Kidney (tissue), 22 donors: ENCODE measurements at places on chromosomes 1 and 21. TPM values are rescaled to one million over a fixed set of nuclear protein-coding genes. Genes with fewer than 3 reads are reported as not detected.

The FABP3 gene
- total RNA-seq = 25.0 TPM

The CENPF gene
- 3.3 TPM for total RNA-seq

The TMPRSS2 gene
- 32.8 TPM for total RNA-seq

The SLC44A3 gene
- 49.6 TPM for total RNA-seq

The FAM167B gene
- total RNA-seq = 19.6 TPM

The ZNF593OS gene
- total RNA-seq = not detected

The LRRC39 gene
- 0.35 TPM for total RNA-seq

The KCNJ6 gene
- 0.06 TPM for total RNA-seq

The FCGR2B gene
- total RNA-seq = 19.7 TPM

The SLC35A3 gene
- total RNA-seq = 28.2 TPM

The HNRNPCL2 gene
- total RNA-seq = not detected

The EFNA4 gene
- 7.6 TPM for total RNA-seq

The NTMT2 gene
- not detected for total RNA-seq

The C8A gene
- 0.09 TPM for total RNA-seq

The CFHR2 gene
- not detected for total RNA-seq

The RHD gene
- total RNA-seq = not detected

The HMGN2 gene
- 362 TPM for total RNA-seq

The TMEM183A gene
- total RNA-seq = 47.9 TPM

The RXFP4 gene
- not detected for total RNA-seq

The PGLYRP4 gene
- not detected for total RNA-seq

The CAMSAP2 gene
- total RNA-seq = 30.3 TPM

The CHIA gene
- total RNA-seq = not detected

The HPCAL4 gene
- 5.2 TPM for total RNA-seq

The DNAJC28 gene
- 2.2 TPM for total RNA-seq

The ACTN2 gene
- total RNA-seq = 0.60 TPM

The DDX20 gene
- 9.6 TPM for total RNA-seq

The GABRD gene
- 0.63 TPM for total RNA-seq

The RPTN gene
- total RNA-seq = not detected

The LAPTM5 gene
- 108 TPM for total RNA-seq

The NHLH1 gene
- 0.09 TPM for total RNA-seq

The KRTAP10-3 gene
- total RNA-seq = not detected
